ENCODE measurements at places on chromosomes 13 and 19. TPM values are rescaled to one million over a fixed set of nuclear protein-coding genes. Genes with fewer than 3 reads are reported as not detected.

GRCh38 chr13:107043021-107043956 is 475.4 kb upstream of the ARGLU1 start:
- DNase-seq: no peak

- DNase-seq: peak; percentile 8
These were observed 14.3 kb downstream of the MISP start for GRCh38 chr19:765179-765738.

The TMEM145 gene
- 0.58 TPM for polyA plus RNA-seq

- no peak for DNase-seq
These were observed 46.7 kb downstream of the ERCC5 start for GRCh38 chr13:102892503-102892902.

- DNase-seq: no peak
These were observed 117.4 kb downstream of the TRPC4 start for GRCh38 chr13:37752146-37752545.

Data from hepatocyte (in vitro differentiated cells).